OCI-LY7 (cell line): ENCODE measurements at places on chromosomes 6 and 20.

DNA sequence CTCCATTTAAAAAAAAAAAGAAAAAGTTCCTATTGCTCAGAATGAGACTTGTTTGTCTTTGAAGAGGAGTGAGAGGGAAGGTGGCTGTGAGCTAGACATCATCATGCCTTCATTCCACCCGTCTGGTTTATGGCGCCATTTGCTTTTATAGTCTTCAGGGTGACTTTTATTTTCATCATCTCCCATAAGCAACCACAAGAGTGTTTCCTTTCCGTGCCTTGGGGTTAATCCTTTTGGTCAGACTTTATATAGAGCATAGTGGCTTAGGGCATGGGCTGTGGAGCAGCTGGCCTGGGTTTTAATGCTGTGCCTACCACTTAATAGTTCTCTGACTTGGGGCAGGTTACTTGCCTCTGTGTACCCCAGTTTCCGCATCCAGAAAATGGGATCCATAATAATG is 77.8 kb downstream of the RREB1 start:
- DNase-seq: no peak

GRCh38 chr20:49394264-49394663 is 88.2 kb downstream of the KCNB1 start:
- DNase-seq: no peak

GRCh38 chr6:43865086-43865485 is 95.1 kb downstream of the VEGFA start:
- DNase-seq: no peak

DNA sequence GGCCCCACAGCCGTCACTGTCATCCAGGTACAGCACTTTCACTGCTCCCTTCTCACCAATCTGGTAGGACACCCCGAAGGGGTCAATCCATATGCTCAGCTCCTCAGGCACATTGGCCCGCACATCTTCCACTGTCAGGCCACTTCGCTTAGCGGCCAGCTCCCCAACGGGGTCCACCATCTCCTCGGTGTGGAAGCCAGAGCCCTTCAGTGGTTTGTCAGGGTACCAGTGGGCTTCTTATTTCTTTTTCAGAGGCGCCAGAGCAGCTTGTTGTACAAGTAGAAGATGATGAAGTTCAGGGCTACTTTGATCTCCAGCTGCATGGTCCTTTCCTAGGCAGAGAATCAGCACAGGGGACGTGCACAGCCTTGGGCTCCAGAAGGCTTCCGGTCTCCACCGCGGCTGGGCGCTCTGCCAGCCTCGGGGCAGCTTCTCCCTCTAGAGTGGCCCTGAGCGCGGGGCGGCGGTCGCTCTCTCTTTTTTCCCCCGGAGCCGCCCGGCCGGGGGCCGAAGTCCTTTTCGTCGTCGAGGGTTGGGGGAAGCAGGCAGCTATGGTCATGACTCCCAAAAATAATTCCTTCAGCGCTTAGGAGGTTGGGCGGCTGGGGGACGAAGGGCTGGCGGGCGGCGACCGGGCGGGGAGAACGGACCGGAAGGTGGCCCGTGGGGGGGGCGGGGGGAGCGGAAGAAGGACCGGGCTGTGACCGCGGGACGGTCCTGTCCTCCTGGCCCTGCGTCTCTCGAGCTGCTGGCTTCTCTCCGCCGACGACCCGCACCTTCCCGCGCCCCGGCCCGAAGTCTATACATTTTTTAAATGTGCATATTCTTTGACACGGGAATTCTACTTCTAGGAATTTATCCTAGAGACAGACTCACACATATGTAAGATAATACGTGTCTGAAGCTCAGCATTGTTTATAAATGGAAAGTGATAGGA is 6.5 kb upstream of the ZSCAN9 start:
- DNase-seq: no peak

DNA sequence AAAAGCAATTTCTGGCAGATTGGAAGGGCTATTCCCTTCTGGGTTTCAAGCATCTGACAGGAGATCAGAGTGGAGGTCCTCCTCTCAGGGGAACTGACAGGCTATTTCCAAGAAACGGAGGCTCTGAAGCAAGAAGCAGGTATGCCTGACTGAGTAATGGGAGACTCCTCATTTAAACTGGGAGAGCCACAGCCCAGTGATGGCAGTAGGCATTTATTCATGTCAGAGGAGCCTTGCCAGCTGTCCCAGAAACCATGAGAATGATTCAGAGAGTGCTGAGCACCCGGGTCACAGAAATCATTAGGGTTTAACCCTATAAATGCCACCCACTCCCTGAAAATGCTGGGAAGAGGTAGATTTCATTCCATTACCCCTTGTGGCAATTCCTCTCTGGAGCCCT is 247.5 kb upstream of the RNF217 start:
- DNase-seq: no peak

DNA sequence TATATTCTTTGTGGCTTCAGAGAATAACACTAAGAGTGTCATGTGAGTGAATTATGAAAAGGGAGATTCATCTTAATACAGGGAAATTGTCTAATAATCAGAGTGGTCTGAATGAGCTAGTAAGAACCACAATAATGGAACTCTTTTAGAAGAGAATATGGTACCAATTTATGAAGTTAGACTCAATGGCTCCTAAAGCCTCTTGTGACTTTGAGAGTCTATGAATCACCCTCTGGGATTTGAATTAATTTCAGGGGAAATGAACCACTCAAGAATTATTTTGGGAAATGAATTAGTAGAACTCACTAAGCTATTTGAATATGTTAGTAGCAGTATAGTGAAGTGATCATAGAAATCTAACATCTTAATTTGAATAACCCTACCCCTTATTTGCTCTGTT is 14.3 kb downstream of the PCMT1 start:
- DNase-seq: no peak

DNA sequence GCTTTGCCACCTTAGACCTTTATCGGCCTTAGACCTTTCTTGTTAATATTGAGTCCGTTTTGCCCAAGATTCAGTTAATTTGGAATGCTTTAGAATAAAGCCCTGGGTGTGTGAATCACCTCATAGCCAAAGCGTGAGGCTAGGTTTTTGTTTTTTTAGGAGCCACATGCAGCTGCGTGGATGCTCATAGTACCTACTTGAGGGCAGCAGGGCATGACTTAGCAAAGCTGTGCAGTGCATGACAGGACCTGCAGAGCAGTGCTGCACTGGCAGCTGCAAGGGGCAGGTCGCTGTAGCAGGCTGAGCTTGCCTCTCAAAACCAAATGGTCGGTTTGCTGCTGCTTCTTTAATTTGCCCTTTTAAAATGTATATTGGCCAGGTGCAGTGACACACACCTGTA is 116.1 kb downstream of the JAG1 start:
- DNase-seq: peak; percentile 2

- DNase-seq: no peak
These were observed at the start of gene CAPN11 for GRCh38 chr6:44158770-44159228. Gene CAPN11 (plus strand): TSS chr6:44158820. CDS start chr6:44158849, 29 bp downstream.
